ENCODE measurements at places on chromosomes 3 and 15.

DNA sequence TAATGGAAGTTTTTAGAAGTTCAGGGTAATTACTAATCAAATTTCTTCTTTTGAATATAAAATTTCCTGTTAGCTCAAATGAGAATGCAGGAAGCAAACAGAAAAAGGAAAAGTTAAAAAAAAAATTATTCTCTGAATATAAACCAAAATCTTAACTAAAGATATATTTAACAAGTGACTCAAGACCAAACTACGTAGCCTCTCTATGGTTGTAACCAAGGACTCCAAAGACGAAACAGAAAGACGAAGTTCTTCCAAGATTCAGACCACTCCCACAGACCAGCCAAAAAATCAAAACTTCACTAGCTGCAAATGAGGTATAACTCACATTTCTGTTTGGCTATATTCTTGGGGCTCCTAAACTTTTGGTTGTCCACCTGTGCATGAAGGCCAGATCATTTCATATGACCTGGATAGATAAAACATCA is 846.5 kb upstream of the ALCAM start:
- DNase-seq, result no peak

GRCh38 chr15:70210528-70210927 is 112.8 kb upstream of the TLE3 start:
- no peak for DNase-seq

DNA sequence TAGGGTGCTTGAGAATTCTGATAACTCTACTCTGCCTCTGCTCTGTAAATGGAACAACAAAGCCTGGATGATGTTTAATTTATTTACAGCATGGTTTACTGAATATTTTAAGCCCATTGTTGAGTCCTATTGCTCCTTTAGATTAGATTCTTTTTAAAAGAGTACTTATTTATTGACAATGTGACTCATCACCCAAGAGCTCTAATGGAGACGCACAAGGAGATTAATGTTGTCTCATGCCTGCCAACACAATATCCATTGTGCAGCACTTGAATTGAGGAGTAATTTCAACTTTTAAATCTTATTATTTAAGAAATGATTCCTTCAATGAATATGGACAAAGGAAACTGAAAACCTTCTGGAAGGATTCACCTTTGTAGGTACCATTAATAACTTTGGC is 691.4 kb downstream of the ZBBX start:
- DNase-seq, result no peak

GRCh38 chr15:23483821-23484299 is 36.8 kb upstream of the GOLGA6L2 start:
- no peak for DNase-seq

DNA sequence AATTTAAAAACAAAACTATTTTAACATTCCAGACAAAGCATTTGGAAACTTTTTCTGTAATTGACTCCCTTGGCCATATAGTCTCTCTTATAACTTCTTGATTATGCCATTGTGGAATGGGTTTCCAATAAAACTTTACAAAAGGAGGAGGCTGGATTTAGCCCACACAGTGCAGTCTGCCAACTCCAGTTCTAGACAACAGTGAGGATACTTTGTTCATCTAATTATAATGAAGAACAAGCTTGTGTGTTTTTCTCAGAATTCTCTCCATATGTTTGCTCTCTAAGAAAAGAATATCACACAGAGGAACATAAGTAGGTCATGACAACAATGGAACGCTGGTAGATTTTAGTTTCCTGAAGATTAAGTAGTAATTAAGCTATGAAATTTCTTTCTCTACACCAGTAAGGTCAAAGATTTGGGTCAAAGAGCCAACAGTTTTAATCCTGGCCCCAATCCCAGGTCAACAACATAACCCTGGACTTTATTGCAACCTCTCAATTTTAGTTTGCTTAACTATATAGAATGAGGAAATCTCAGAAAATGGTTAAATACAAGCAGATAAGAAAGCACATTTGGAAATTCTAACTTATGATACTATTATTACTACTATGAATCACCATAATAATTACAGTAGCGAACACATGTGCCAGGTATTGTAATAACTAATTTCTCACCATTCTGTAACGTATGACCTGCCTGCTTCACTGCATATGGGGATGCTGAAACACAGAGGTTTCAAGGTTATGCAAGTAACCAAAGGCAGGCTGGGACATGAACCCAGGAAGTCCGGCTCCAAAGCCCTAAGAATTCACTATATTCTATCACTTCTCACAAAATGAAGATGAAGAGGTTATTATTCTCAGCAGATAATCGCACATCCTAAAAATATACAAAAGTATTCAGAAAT is 65.7 kb downstream of the TJP1 start:
- DNase-seq, result no peak

DNA sequence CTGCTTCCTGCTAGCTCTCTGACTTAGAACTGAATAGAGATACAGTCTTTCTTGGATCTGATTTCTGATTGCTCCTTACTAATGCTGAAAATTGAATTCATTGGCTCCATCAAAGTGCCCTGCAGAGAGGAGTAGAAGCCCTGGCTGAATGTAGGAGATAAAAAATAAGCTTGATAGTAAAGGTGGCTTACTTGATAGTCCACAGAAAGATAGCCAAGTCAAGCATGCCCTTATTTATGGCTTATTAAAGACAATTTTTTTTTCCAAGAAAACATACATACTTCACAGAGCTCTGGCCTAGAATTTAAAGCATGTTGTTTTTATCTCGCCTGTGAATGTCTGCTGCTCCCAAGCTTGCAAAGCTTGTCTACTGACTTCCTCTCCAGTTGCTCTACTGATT is 124.6 kb upstream of the CADPS start:
- no peak for DNase-seq

- DNase-seq, result no peak
Measured at GRCh38 chr3:49132437-49133225, at the start of gene LAMB2. Gene LAMB2 (minus strand): TSS chr3:49133050. CDS start chr3:49132867, 183 bp downstream.

DNA sequence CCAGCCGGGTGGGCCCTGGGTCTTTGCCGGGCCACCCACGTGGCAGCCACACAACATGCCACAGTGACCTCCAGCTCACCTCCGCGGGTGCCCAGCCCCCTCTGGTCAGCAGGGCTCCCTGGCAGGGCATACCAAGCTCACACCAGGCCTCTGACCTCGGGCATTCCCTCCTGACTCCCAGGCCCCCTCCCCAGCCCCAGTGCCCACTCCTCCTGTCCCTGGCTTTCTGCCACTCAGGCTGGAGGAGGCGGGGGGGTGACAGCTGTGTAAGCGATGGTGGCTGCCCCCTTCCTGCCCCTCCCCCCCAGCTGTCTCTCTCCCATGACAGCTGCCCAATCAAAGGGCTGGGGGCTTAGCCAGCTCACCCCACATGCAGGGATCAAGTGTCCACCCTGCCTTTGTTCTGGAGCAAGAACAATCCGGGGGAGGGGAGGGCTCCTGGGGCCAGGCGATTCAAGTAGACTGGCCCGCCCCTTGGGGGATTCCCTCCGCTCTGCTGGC is 3.3 kb downstream of the PCBP4 start:
- DNase-seq, result no peak

DNA sequence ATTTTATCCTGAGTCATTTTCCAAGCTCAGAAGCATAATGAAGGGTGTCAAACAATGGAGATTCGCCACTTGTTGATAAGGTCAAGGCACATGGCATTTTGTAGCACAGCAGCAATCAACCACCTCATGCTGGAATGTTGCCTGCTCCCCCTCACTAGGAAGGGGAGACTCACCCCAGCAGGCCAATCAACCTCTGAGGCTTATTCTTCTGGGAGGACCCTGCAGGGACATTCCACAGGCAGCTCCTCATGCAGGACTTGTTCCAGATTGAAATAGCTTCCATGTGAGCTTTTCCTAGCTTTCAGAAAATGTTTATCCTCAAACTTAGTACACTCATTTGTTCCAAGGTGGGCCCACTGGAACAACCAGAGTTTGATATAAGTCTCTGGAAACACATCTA is 77.6 kb downstream of the SSR3 start:
- no peak for DNase-seq
